ENCODE measurements at places on chromosomes 3 and 15. TPM values are rescaled to one million over a fixed set of nuclear protein-coding genes. Genes with fewer than 3 reads are reported as not detected.

DNA sequence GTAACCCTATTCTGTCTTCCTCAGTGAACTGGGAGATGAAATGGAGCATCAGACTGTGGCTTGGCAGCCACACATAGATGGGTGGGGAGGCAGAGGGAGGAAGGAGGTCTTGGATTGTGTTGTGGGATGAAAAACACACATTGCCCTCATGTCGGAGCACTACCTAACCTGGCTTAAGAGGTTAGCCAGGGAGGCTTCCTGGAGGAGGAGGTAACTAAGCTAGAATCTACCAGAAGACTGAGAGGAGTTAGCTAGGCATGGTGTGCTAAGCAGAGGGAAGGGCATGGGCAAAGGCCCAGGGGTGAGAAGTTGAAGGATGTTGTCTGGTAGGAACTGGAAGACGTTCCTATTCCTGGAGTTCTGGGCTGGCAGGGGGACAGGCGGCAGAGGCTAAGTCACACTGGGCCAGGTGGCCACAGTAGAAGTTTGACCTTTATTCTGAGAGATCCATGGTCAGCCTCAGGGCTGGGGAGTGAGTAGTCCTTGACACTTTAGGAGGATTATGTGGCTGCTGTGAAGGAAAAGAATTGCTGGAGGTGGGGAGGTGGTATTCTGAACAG, 7.7 kb upstream of the PRKCD start:
- DNase-seq = no peak

DNA sequence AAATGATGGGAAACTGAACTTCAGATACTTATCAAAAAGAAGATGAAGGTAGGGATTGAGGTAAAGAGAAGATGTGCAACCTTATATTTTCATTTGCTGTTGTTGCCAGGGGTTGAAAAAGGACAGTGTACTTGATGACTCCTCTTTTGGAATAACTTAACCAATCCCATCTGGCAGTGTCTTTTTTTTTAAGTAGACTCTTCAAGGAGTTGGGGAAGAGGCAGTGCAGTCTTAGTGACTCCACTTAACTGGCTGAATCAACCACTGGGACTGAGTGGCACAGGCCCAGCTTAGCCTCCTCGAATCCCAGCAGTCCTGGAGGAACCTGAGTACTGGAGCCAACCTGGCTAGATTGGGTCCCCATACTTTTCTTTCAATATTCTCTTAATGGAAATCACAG, 27.3 kb upstream of the FILIP1L start:
- no peak for DNase-seq

- DNase-seq = no peak
These were observed 152.6 kb downstream of the SCAPER start for GRCh38 chr15:76752549-76752948.

- DNase-seq = no peak
These were observed 98.3 kb downstream of the LIPC start for GRCh38 chr15:58530056-58530590.

Gene TRIM71
- total RNA-seq = 2.7 TPM

Gene BNC1
- 54.0 TPM for total RNA-seq

Gene MYRIP
- total RNA-seq = 0.53 TPM

DNA sequence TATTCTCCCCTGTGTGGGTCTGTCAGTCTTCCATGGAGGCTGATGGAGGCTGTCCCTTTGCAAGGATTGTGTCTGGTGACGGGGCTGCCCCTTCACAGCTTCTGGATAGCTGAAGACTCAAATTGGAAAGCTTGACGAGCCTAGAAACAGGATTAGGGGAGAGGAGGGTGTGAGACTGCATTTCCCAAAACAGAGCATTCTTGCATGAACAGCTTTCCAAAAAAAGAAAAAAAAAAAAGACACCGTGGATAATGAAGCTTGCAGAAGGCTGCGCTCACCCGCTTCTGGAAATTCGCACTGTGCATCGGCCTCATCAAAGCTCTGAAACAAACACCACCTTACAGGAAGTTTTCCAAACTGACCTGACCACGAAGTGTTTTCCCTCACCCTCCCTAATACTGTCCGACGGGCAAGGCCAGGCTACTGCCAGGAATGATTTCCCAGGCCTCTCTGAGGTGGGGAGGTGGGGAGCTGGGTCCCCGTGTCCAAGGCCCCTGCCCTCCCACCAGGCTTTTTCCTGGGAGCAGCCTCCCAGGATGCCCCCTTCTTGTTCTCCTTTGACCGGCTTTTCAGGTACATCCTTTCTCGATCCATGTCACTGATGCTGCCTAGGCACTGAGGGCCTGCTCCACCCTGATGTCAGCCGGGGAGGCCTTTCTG, 24.9 kb upstream of the MUC4 start:
- DNase-seq = no peak

Gene LRRIQ4
- 0.11 TPM for total RNA-seq

- DNase-seq = no peak
These were observed 1074.8 kb upstream of the ALCAM start for GRCh38 chr3:104291878-104292277.

Gene PIGZ
- 0.91 TPM for total RNA-seq

GRCh38 chr3:153334558-153334957, 172.5 kb downstream of the RAP2B start:
- no peak for DNase-seq

Gene ZNF717
- 18.2 TPM for total RNA-seq

- no peak for DNase-seq
These were observed 250.9 kb upstream of the CFAP20DC start for GRCh38 chr3:59300733-59301132.

DNA sequence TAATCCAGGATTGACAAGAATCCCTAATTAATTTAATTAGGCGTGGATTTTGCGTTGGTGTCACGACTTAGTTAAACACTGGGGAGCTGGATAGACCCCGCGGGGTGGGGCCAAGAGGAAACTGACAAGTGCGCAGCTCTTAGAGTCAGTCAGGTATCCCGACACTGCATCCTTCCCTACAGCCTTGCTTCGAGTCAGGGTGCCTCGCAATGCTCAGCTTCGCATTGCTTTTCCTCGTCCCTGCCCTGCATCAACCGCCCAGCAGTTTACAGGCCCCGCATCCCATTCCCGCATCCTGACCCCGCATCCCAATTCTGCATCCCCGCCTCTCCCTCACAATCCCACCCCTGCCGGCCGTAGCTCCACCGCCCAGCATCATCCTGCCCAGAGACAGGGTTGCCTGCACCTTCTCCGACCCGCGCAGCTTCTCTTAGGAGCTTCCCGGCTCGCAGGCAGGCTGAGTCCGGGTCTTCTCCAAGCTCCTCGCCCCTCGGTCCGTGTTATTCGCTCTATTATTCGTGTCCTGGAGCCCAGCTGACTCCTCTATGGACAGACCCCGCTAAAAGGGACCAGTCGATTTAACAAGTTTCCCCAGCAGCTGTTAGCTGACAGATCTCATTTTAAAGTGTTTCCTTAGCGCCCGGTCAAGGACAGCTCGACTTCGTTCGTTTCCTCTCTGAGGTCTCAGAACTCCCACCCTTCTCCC, 699 bp upstream of the SHOX2 start:
- DNase-seq = peak; percentile 48

Gene TIMP4
- 0.16 TPM for total RNA-seq

Gene GOLGA8H
- 0.51 TPM for total RNA-seq

- DNase-seq = no peak
These were observed 49.9 kb downstream of the TFG start for GRCh38 chr3:100759159-100759558.

- DNase-seq = no peak
These were observed 314.3 kb upstream of the RASGRP1 start for GRCh38 chr15:38878926-38879325.

Measured in mesothelial cell of epicardium (in vitro differentiated cells).